ENCODE measurements at places on chromosomes 3 and 15.
A peak's percentile ranks its signal among the peaks of the same experiment; 100 is the strongest.

GRCh38 chr3:81302045-81302444 is 459.4 kb downstream of the GBE1 start:
- no peaks in the 10 kb centered on the region for H3K36me3 ChIP-seq
- H3K27ac ChIP-seq: no peak overlapping the region
- DNase-seq: no peak
- H3K4me3 ChIP-seq: no peak overlapping the region
- peaks cover 2% of the 10 kb centered on the region for H3K27me3 ChIP-seq

DNA sequence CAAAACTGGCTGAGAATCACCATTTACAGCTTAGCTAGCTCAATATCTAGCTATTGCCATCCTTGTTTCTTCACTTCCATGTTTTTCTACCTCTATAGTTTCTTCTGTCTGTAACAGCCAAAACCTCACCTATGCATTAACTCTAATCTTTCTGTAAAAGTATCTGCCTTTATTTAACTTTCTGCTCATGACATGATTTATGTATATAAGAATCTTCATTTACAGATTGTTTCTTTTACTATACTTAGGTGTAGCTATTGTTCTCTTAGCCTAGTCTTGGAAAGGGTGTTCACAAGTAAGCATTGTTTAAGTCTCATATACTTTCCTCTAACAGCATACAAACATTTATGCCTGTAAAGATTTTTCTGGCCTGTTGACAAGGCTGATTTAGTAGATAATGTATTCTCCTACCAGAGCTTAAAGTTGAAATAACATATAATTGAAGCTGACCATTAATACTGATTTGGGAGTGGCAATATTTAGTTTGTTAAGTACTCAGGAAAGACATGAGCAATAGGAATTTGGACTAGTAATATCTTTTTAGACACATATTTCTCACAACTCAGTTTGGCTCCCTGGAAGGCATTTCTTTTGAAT is 9.4 kb downstream of the FILIP1L start:
- peak overlapping the region; percentile 36 for H3K27ac ChIP-seq
- no peak for DNase-seq
- no peaks in the 10 kb centered on the region for H3K27me3 ChIP-seq
- H3K4me1 ChIP-seq: peaks cover 49% of the 10 kb centered on the region
- no peak overlapping the region for H3K4me3 ChIP-seq

DNA sequence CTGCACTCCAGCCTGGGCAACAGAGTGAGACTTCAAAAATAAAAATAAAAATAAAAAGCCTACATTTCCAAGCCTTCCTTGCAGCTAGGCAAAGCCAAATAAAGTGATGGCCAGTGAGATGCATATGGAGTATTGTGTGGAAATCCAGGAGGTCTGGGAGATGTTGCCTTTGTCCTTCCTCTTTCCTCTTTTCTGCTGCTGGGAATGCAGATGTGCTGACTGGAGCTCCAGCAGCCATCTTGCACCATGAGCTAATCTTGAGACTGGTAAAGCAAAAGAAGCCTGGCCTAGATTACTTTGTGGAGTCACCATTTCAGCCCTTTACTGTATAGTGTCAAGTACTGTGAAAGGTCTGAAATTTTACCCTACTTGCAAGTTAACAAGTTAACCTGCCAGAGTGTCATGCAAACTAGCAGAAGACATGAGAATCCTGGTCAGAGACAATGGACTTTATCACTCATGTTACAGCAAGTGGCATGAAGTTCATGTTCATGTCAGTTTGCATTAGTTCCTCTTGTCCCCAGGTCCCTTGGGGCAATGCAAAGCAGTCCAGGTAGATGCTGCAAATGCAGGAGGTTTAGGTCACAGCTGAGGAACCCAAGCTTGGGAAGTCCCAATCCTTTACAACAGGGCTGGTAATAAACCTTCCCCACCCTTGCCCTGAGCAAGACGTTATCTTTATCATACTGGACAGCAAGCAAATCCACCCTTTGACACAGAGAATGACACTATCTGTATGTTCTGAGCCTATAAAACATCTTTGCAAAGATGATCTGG is 103.1 kb downstream of the TLE3 start:
- no peak for DNase-seq
- peak overlapping the region; percentile 0 for H3K4me3 ChIP-seq
- H3K4me1 ChIP-seq: peaks cover 85% of the 10 kb centered on the region
- peak overlapping the region; percentile 57 for H3K27ac ChIP-seq

GRCh38 chr15:29990035-29990434 is 92.7 kb upstream of the GOLGA8J start:
- H3K4me3 ChIP-seq: no peak overlapping the region
- H3K36me3 ChIP-seq: no peaks in the 10 kb centered on the region
- no peak overlapping the region for H3K27ac ChIP-seq
- peaks cover 2% of the 10 kb centered on the region for H3K27me3 ChIP-seq

GRCh38 chr15:39709941-39710340 is 72.7 kb downstream of the FSIP1 start:
- H3K27ac ChIP-seq: no peak overlapping the region
- no peaks in the 10 kb centered on the region for H3K36me3 ChIP-seq
- H3K4me3 ChIP-seq: no peak overlapping the region
- no peaks in the 10 kb centered on the region for H3K27me3 ChIP-seq
- no peaks in the 10 kb centered on the region for H3K4me1 ChIP-seq

DNA sequence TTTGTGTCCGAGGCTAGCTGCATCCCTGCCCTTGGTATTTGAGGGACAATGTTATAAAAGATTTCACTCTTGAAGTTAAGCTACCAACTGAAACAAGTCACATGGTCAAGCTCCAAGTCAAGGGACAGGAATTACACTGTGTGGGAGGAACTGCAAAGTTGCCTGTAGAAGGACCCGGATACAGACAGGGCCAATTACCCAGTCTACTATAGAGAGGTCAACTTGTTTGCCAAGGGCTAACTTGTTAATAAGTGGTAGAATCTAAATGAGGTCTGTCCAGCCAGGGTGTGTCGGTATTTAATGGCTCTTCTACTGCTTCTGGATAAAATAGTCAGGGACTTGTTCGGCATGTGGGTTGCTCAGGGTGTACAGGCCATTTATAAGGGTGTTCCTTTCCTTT is 55.7 kb downstream of the PTPRG start:
- DNase-seq: no peak
- no peaks in the 10 kb centered on the region for H3K36me3 ChIP-seq
- H3K27ac ChIP-seq: no peak overlapping the region

- no peaks in the 10 kb centered on the region for H3K36me3 ChIP-seq
- peaks cover 11% of the 10 kb centered on the region for H3K27me3 ChIP-seq
- no peak overlapping the region for H3K4me3 ChIP-seq
Measured at GRCh38 chr3:160179906-160180305, 45.3 kb upstream of the C3orf80 start.

DNA sequence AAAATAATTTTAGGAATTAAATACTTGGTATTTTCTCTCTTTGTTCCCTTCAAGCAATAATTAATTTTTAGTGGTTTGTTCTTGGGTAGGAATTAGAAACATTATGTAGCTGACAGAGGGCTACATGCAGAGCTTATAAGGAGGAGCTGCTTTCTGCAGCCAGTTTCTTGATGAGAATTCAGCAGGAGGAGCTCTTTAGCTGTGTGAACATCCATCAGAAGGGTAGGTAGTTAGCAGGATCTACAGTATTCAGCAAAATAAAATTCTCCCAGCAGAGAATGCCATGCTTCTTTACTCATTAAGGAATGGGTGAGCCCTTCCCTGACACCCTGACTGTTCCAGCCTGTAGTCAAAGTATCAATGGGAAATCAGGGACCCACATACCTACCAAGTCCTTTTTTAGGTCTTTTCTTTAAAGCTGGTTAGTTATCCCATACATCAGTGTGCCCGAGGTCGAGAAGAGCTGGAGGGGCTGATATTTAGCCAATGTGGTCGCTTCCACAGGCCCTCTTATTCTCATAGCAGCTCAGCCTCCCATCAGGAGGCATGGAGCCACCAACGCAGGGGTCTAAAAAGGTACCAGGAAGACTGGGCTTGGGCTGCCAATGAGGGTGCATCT is 54.0 kb downstream of the KCNAB1 start:
- no peak for DNase-seq
- peaks cover 5% of the 10 kb centered on the region for H3K27me3 ChIP-seq
- no peak overlapping the region for H3K4me3 ChIP-seq
- no peaks in the 10 kb centered on the region for H3K4me1 ChIP-seq
- no peaks in the 10 kb centered on the region for H3K36me3 ChIP-seq

DNA sequence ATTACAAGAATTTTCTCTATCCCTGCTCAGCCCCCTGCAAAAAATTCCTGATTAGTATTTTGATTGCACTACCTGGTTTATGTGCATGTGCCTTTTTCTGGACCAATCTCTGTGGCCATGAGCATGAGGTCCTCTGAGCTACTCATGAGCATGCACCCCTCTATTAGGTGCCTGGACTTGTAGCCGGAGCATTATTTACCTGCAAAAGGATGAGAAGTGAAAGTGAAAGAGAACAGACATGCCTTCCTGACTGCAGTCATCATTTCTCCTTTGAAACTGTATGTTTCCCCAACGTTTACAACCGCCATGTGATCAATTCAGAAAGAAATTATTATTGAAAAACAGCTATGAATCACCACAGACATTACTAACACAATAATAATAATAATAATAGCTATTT is 1008.8 kb downstream of the ROBO2 start:
- no peak overlapping the region for H3K4me3 ChIP-seq
- no peak for DNase-seq

- peaks cover 2% of the 10 kb centered on the region for H3K4me1 ChIP-seq
- no peak for DNase-seq
Measured at GRCh38 chr3:189519458-189519857, 111.7 kb upstream of the TP63 start.

GRCh38 chr15:40930430-40931299 is 1.5 kb downstream of the DLL4 start:
- no peak for DNase-seq
- no peaks in the 10 kb centered on the region for H3K36me3 ChIP-seq
- H3K27ac ChIP-seq: no peak overlapping the region
- peaks cover 48% of the 10 kb centered on the region for H3K4me1 ChIP-seq
- peak overlapping the region; percentile 76 for H3K4me3 ChIP-seq

GRCh38 chr15:71373917-71374316 is 258.6 kb downstream of the THSD4 start:
- H3K4me3 ChIP-seq: no peak overlapping the region
- H3K36me3 ChIP-seq: no peaks in the 10 kb centered on the region
- H3K4me1 ChIP-seq: no peaks in the 10 kb centered on the region
- peaks cover 10% of the 10 kb centered on the region for H3K27me3 ChIP-seq
- no peak for DNase-seq
- H3K27ac ChIP-seq: no peak overlapping the region

DNA sequence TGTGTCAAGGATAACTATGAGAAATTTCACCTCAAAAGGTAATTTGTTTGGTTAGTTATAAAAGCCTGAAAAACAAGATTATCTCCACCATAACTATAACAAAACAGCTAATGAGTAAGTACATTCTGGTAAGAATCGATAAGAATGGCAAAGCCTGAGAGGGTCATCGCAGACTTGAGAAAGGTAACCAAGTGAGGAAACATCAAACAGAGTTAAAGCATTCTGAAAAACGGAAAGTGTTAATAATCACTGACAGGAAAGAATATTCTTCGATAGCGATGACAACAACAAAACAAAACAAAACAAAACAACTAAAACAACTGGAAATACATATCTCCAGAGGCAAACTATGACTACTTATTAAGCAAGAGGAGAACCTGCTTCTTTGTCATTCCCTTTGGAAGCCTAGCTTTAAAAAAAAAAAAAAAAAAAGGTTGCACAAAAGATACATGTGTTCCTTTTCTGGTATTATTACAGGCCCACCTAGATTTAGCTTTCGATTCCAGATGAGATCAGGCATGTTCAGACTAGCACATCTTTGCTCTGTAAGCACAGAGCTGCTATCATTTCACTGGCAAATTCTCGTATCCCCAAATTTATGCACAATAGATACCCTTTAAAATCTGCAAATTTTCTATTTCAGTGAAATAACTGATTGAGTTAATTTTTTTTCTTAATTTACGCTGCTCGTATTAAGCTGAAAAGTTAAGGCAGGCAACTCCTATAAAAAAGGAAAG is 155.6 kb downstream of the TIGIT start:
- H3K36me3 ChIP-seq: peaks cover 6% of the 10 kb centered on the region
- DNase-seq: no peak
- no peaks in the 10 kb centered on the region for H3K27me3 ChIP-seq
- H3K4me3 ChIP-seq: peak overlapping the region; percentile 64
- peak overlapping the region; percentile 78 for H3K27ac ChIP-seq

DNA sequence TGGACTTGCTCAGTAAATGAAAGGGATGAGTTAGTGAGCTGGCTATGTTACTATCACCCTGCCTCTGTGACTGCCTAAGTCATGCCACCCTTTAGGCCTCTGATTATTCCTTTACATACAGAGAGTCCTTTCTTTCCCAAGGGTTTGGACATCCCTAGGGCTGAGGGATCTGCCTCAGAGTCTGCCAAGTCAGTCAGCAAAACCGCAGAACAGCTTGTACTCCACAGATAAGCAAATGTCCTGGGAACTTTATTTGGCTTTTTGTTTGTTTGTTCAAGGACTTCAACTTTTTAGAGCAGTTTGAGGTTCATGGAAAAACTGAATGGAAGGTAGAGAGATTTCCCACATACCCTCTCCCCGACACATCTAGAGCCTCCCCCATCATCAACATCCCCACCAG is 82.6 kb upstream of the TRIM42 start:
- H3K27ac ChIP-seq: no peak overlapping the region
- no peaks in the 10 kb centered on the region for H3K4me1 ChIP-seq
- no peaks in the 10 kb centered on the region for H3K36me3 ChIP-seq
- no peak for DNase-seq
- no peaks in the 10 kb centered on the region for H3K27me3 ChIP-seq

DNA sequence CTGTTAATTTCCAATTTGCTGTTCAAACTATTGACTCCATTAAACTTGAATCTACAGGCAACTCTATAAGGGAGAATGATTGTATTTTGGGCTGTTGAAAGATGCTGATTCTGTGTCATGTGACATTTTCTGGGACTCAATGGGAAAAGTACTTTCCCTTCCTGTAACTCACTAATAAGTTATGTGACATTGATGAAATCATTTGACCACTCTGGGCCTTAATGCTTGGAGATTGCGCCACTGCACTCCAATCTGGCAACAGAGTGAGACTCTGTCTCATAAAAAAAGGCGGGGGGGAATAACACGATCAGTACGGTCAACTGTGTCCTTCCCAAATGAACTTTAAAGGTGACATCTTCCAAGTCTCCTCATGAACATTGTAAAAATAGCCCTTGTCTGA is 215.2 kb upstream of the SGO1 start:
- DNase-seq: no peak
- no peaks in the 10 kb centered on the region for H3K4me1 ChIP-seq
- H3K27me3 ChIP-seq: no peaks in the 10 kb centered on the region
- H3K27ac ChIP-seq: no peak overlapping the region

DNA sequence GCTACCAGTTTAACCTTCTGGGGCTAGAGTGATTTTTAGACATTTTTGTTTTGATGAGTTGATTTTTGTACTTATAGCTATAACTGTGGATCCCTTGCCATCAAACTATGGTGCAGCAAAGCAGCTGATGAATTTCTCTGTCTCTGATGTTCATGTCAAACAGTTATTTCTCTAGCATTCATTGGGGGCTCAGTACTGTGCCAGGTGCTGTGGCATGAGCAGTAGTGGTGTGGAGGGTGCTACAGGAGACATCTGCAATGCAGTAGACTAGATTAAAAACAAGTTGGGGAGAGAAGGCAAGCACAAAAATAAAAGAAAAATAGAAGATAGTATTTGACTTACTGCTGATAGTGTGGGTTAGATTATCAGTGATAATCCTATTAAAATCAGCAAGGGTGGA is 95.3 kb downstream of the AKAP13 start:
- H3K36me3 ChIP-seq: peaks cover 13% of the 10 kb centered on the region
- no peak for DNase-seq
- H3K4me1 ChIP-seq: peaks cover 92% of the 10 kb centered on the region
- H3K27me3 ChIP-seq: no peaks in the 10 kb centered on the region
